ENCODE measurements at places on chromosomes 7 and 10.

- DNase-seq, result no peak
Measured at GRCh38 chr7:20591058-20591457, 24.4 kb upstream of the ABCB5 start.

DNA sequence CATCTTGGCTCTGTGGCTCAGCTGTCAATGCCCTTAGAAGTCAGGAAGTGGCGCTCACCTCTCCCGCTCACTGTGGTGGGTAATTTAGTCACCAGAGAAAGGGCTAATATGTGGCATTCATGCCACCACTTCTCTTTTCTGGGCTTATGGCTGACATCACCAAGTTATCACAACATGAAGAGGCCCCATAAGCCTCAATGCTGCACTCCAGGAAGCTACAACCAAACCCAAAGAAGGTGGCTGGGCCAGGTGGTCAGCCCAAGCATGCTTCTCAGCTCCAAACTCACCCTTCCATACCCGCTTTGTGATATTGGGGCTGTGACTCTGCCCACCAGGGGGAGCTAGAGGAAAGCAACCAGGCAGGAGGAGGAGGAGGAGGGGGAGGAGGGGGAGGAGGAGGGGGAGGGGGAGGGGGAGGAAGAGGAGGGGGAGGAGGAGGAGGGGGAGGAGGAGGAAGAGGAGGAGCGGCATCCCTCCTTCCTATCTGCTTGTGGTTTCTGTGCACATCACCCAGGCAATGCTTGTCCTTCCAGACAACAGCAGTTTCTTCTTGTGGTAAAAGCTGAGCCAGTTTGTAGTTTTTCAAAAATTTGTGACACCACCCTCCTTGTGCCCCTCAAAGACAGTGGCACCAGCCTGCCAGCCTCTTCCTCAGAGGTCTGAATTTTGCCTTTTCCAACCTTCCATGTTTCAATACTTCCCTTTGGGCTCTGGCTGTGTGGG, 42.1 kb downstream of the CYP26A1 start:
- no peak for DNase-seq

- DNase-seq, result no peak
Measured at GRCh38 chr7:116988363-116988989, 35.2 kb downstream of the ST7 start.

DNA sequence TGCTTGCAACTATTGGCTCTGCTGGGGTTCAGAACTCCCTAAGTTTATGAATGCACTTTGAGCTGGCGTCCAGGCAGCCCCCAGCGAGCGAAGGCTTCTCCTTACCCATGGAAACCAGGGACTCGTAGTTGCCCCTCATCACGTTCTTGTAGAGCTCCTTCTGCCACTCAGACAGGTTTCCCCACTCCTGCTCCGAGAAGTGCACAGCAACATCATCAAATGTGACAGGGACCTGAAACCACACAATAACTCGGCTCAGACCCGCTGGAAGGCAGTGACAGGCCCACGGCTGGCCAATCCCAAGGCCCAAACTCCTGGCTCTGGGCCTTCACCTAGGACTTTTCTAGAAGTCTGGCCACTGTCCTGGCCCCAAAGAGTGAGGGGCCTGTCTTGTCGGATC, 6.9 kb downstream of the ZNF777 start:
- no peak for DNase-seq

- DNase-seq, result no peak
Measured at GRCh38 chr7:53609185-53609584, 573.8 kb downstream of the POM121L12 start.

DNA sequence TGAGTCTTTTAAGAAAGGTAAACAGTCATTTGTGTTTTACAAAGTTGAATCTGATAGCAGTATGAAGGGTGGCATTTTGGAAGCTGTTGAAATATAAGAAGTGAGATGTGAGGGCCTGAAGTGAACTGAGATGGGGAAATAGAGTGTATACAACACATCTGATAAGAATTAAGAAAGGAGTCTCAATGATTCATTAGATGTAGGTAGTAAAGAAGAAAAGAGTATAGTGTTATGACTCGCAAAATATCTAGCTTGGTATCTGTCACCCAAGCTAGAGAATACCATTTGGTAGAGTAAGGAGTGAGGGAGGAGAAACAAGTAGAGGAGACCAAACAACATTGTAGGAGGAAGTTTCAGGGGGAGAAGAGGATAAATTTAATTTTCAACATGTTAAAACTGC, 5.3 kb downstream of the PTPN12 start:
- no peak for DNase-seq

DNA sequence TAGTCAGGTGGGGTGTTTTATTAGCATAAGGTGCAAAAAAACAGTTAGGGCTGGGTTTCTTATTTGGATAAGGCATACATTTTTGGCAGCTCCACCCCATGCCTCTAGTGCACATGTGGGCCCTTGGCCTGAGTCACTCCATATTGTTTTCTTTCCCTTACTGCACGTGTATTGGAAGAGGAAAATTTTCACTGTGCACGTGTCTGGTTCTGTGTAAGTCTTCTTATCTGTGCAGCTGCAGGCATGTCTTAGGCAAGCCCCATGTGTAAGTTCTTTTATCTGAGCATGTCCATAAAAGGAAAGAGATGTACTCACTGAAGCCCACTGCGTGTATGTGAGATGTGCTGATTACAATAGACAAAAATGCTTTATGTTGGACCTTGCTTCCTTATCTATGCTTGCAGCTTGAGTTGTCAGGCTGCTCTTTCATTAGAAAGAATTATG, 540.3 kb upstream of the IGFBP3 start:
- no peak for DNase-seq

DNA sequence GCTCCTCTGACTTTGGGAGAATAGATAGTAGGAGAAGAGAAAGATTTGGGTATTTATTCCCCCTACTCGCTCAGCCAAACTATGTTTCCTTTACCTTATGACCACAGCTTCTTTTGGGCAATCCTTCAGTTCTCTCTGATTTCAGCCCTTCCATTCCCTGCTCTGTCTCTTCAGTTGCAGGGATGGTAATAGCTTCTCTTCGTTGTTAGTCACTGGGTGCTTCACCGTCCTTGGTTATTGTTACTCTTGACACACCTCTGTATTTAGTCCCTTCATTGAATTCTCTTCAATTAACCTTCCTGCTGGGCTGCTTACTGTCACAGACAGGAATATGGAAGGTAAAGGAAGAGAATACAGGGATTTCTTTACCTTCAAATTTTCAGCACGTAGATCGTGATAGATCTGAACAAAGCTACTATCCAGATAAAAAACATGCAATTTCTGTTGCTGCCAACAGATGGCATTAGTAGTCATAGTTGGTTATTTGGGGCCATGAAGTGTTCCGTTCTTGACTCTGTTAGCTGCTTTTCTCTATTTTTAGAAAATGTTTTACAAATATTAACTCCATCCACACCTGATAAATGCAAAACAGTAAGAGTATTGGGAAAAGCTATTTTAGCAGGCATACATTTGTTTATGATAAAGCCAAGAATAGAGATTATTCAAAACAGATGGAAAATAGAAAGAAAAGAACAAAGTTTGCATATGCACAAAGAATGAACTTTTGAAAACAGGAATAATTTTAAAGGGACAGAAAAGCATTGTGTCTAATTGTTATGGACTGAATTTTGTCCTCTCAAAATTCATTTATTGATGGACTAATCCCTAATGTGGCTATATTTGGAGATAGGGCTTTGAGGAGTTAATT, 14.0 kb upstream of the PTTG1IP2 start:
- DNase-seq, result no peak

GRCh38 chr7:50610521-50611277, 45.5 kb upstream of the DDC start:
- DNase-seq, result no peak

DNA sequence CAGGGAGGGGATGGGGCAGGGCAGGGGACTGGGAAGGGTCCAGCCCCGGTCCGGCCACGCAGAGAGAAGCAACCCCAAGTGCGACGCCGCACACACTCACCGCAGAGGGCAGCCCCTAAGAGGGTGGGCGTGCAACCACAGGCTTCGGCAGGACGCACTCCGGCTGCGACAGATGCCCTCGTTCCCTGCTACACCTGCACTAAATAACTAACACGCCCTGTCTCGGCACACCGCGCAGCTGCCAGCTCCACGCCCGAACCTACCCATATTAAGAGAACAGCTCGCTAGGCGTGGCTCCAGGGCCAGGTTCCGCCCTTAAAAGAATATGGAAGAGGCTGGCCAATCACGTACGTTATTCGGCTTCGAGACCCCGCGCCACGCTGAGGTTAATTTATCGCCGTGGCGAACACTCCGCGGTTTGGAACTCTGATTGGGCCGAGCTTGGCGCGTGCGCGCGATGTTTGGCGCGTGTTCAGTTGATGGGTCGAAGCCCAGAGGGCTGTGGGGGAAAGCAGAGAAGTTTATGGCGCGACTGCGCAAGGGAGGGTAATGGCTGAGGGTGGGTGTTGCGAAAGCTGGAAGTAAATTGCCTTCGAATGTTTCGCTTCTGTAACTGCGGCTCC, 91.1 kb downstream of the OR13A1 start:
- DNase-seq, result no peak

DNA sequence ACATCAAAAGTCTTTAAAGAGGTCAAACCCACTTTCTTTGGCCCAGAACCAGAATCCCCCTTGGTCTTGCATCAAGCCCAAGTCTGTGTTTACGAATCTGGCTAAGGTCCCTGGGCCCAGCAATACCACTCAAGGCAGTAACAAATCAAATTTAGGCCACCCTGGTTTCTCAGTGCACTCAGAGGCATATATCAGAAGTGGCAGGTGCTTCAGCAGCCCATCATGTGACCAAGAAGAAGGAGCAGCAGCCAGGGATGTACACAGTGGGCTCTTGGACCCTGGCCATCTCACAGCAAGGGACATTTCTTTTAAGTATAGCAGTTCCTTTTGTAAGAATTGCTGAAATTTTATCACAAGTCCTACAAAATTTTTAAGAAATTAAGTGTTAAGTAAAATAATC, 7.3 kb upstream of the SLC25A13 start:
- no peak for DNase-seq

DNA sequence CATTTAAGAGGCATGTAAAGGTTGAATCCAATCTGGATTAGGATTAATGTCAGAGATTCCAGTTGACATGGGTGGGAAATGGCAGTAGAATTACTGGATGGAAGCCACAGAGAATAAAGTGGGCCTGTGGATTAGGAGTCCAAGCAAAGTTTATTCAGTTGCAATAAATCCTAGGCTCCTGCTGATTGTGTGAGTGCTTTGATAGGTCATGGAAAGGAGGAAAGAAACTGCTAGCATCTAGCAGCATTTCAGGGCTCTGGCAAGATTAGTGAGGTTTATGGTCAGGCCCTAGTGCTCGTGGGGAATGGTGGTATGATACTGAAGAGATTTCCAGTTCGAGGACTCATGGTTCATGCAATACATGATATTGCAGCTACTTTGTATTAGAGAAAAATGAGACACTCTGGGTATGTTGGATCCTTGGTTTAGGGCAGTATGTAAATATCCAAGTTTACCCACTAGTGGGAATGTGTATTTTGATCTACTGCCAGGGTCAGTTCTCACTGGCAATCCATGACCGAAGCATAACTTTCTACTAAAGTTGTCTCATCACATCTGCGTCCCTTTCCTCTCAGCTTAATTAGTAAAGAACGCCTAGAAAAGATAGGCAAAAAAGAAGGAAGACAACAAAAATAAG, 235.0 kb downstream of the SUGCT start:
- DNase-seq, result no peak
